ENCODE measurements at places on chromosomes 3 and 15.

- peak; percentile 17 for DNase-seq
These were observed 191.3 kb upstream of the ZNF385D start for GRCh38 chr3:21942328-21942727.

- DNase-seq, result no peak
These were observed 70.1 kb upstream of the GLCE start for GRCh38 chr15:69090197-69090948.

DNA sequence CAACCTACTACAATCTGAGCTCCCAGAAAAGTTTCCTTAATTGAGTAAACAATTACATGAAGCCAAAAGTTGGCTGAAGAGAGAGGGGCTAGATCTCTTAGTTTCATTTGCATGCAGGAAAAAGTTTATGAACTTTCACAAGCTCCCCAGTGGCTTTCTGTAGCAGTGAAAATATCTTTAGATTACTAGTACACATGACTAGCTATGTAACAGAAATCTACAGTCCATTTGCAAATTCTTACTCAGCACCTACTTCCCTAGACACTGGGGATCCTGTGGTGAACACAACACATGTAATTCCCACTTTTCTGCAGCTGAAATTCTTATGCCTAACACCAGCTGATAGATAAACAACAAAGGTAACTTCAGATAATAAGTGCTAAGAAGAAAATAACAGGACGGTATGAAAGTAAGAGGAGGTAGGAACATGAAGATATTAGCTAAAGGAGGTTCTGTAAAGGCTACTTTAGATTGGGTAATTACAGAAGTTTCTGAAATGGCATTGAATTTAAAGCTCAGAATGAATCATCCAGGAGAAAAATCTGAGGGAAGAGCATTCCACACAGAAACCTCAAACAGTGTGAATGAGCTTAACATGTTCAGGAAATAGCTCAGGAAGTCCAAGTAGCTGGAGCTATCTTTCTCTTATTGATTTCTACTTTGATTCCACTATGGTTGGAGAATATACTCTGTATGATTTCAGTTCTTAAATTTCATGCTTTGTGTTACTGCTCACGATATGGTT lies 204.8 kb downstream of the MAGI1 start:
- no peak for DNase-seq

GRCh38 chr3:13296662-13297061 lies 123.5 kb downstream of the NUP210 start:
- no peak for DNase-seq

DNA sequence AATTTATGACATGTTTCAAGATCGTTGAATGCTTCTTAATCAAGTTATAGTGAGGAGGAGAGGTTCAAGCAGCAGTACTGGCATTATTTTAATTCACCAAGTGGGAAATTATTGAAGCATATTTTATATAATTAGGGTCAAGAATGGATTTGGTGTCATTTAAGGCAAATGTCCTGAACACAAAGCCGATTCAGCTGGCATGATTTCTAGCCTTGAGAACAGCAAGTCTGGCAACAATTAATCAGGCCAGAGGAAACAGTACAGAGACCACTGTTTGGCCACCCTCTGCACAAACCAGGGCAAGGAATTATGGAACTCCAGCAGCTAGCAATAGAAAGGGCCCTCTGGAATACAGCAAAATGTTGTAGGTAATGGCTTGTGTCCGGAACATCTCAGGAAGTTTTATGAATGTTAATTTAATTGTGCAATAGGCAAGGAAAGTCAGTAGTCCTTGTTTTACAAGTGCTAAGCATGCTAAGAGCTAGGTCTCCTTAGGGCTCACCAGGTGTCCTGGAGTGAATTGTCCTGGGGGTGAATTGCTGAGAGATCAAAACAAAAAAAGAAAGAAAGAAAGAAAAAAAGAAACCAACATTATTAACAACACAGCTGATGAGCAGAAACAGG lies 38.7 kb upstream of the SNRK start:
- DNase-seq, result no peak

- no peak for DNase-seq
These were observed 55.0 kb downstream of the VGLL4 start for GRCh38 chr3:11588755-11589154.

GRCh38 chr3:156341332-156341731 lies 213.6 kb downstream of the SSR3 start:
- no peak for DNase-seq

- peak; percentile 30 for DNase-seq
These were observed 32.6 kb downstream of the RBM5 start for GRCh38 chr3:50121072-50122032.

- no peak for DNase-seq
These were observed 197.1 kb downstream of the EPHB1 start for GRCh38 chr3:134992180-134992579.

DNA sequence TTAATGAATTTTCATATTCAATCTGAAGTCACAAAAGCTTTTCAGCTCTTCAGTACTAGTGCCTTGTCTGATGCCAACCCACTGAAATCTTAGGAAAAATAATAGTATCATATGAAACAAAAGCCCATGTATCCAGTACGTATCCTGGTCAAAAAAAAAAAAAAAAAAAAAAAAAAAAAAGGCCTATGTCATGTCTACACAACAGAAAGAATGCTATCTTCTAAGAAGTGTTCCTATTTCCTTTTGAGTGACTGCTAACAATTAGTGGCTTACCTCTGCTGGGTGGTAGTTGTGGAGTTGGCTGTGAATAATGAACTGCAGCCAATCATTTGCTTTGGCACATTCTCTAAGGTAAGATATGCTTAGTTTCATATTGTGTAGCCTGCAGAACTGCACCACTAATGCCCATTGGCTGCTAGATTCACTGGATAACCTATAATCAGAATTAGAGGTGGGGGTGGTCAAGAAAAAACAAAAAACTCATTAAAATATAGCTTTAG lies 59.6 kb downstream of the EIF3J start:
- no peak for DNase-seq

DNA sequence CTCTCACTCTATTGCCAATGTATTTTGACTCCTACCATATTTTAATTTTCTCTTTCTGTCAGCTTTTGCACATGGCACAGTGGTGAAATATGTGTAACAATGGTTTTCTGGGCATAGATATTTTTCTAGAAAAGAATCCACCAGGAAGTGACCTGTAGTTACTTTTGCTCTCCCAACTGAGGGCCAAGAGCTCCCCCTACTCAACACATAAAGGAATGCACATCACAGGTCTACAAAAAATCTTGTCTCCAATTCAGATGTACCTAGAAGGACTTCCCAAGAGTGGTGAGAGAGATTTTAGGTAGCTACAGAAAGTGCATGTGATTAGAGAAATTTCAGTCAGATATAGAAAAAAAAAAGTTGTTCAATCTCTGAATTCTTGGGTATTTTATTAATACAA lies 15.6 kb downstream of the CPA3 start:
- DNase-seq, result no peak

DNA sequence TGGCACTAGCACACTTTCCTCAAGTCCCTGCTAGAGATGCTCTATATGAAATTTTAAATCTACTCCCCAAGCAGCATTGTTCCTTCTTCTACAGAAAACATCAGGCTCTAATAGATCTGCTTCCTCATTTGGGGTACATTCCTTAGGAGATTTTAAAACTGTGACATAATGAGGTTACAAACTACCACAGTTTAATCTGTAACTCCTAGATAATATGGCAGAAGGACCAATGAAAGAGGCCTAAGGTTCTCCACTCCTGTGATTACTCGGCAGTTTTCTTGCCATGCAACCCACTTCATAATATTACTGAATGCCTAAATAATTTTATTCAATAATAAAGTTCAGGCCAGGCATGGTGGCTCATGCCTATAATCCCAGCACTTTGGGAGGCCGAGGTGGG lies 16.1 kb downstream of the ZNF106 start:
- no peak for DNase-seq

DNA sequence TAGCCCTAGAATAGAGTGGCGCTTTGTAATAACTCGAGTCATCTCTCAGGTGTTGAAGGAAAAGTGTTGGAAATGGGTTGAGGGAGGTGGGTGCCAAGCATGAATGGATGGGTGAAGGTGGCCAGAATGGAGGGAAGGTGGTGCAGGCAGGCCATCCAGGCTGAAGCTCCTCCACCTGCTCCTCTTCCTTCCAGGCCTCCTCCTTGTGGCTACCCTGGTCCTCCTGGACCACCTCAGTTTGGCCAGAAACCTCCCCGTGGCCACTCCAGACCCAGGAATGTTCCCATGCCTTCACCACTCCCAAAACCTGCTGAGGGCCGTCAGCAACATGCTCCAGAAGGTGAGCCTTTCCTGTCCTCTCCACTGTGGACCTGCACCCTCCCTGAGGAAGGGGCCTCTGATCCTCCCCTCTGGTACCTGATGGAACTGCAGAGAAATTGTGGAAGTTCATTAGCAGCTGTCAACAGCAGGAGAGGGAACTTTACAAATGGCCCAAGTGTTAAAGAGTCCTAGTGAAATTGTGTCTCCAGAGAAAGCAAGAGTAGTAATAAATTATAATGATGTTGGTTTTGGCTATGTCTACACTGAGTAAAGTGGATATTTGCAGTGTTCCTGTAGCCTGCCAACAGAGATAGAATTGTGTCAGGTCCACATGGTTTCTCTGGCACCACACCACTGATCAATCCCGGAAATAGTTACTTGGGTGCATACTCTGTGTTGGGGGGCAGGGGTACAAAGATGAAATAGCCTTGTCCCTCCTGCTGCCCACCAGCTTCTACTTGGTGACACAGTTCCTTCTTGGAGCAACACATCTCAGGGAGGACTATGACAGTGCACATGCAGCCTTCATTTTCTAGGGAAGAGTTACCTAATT lies 1.6 kb downstream of the IL12A start:
- no peak for DNase-seq

DNA sequence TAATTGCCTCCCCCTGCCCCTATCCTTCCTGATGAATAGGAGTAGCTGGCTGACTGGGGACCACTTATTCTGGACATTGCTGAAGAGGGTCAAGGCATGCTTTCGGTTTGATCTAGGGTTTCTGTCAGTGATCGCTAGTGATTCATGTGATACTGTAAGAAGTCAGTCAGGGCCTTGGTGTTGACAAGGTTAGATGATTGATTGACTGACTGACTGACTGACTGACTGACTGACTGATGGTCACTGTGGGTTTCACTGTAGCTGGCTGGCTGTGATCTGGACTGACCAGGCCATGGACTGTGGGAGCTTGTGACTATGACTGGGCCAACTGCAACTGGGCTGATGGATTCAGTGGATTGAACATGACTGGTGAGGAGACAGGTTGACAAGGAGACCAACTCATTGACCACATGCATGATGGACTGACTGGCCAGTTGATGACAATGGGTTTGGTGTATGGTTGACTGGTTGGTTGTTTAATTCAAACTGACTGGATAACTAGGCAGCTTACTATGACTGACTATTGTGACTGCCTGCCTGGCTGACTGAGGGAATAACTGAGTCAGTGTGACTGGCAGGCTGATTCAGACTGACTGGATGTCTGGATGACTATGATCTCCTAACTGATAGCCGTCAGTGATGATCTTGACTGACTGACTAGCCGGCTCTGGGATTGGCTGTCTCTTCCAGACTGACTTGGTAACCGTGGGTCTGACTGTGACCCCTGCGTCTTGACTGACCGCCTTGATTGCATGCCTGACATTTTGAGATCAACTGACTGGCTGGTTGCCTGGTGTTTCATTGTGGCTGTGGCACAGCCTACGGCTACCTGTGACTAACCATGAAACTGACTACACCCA lies 509.9 kb downstream of the SHQ1 start:
- DNase-seq, result no peak

DNA sequence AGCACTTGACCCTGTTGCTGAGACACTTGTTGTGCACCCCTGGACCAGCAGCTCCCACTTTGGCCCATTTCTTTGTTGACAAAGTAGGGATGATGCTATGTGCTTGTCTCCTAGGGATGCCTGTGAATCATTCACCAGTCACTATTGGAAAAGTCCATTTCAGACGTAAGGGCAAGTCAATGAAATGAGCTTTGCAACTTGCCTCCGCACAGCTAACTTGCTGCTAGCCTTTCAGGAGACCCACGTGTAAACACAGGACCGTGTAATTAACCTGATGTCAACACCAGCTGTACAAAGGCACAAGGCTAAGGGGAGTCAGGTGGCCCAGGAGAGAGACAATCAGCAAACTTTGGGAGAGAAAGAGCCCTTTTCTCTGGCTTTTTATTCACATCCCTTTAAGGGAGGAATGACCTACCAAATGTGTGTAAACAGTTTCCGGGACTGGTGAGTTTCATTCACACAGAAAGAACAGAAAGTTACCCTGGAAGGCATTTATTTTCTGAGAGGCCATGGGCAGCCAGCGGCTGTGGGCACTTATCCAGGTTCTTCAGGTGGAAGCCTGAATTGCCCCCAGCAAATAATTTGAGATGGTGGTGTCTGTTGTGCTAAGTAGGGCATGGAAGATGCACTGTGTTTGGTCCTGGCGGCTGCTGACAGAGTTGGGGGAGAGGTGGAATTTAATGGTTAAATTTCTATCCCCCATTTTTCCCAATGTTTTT lies 54.0 kb downstream of the TIPARP start:
- peak; percentile 91 for DNase-seq

DNA sequence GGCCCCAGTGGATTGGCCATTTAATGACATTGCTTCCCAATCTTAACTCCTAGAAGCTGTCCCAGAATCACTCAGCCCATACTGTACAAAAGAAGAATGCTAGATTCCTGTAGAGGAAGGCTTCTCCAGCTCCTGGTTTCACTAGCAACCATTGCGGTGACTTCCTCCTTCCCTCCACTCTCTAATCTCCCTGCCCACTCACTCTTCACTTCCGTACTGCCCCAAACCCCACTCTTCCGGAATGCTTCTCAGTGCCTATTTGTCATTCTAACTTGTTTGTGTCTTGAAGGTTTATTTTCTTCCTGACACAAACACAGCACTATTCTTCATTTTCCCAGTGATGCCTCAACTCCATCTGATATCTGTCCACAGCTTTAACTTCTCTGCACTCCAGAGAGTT lies 97.1 kb upstream of the SPATA16 start:
- DNase-seq, result no peak

GRCh38 chr15:67883234-67883773 lies 43.5 kb upstream of the RNU6-1 start:
- DNase-seq, result no peak

DNA sequence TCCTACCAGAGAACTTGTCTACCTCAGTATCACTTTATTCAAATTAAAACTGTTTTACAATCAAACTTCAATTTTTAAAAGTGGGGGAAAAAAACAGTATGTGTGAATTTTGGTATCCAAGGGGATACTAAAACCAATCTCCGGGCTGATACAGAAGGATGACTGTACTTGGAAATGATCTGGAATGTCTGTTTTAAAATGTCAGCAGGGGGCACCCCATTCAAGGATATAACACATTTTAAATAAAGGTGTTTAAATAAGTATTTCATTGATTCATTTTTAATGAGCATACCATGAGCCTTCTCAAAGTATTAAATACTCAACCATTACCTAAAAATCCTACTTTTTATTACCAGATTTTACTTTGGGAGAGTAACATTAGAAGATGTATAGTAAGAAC lies 67.9 kb downstream of the ULK4 start:
- no peak for DNase-seq

- DNase-seq, result no peak
These were observed 71.0 kb downstream of the ADAMTS7 start for GRCh38 chr15:78739996-78740903.

Measured in NCI-H1105 (cell line).